ENCODE measurements at places on chromosomes 12 and 14.

GRCh38 chr12:79673354-79673753, 17.4 kb downstream of the PAWR start:
- no peak for DNase-seq

DNA sequence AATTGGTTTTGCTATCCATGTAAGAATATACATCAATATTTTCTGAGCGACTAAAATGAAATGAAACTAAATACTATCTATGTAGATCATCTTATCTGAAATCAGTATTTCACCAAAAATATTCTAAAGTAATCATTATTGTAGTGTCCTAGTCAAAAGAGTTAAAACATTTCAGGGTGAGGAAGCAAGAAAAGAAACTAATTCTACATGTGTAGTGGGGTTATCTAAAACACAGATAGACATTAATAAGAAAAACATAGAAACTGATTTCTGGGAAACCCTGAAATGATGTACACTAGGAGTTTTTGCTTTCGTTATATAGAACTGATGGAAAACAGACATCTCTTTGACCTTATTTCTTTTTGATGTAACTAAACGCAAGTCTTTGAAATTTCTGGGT, 257.9 kb downstream of the SSPN start:
- DNase-seq = no peak

DNA sequence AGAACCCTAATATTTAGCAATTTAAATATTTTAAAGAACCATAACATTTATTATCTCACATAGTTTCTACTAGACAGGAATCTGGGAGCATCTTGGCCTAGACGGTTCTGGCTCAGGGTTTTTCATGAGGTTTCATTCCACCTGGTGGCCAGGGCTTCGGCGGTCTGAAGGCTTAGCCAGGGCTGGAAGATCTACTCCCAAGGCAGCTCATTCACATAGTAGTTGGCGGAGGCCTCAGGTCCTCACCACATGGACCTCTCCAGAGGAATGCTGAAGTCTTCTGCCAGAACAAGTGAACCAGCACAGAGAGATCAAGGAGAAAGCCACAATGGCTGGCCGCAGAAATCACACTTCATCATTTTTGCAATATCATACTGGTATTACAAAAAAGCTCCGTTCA, 68.2 kb downstream of the SINHCAF start:
- no peak for DNase-seq

DNA sequence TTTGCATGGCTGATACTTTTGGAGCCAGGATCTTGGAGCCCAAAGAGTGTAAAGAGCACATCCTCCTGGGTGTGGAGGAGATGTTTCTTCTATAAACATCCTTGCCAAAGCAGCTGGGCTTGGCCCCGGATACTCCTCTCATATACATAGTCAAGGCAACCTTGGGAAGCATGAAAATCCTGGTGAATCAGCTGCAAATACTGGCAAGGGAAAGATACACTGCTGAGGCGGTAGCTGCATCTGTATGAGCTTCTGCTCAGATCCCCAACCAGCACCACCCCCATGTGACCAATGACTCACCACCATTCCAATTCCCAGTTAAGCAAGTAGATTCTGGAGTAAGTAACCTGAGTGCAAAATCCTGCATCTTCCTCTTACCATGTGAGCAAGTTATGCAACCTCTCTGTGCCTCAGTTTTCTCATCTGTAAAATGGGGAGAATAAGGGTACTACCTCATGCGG, 567.4 kb downstream of the MED13L start:
- DNase-seq = no peak

All from activated CD4-positive, alpha-beta T cell treated with anti-CD3 and anti-CD28 coated beads, Interleukin-2, amount 50 U/mL, for 48 hours (primary cell).